NCI-H1694 treated with DMSO at 0.1 percent for 48 hours (cell line): ENCODE measurements at places on chromosomes 7 and 10.
A peak's percentile ranks its signal among the peaks of the same experiment; 100 is the strongest.

GRCh38 chr7:33904681-33905388, 504 bp upstream of the BMPER start:
- peak; percentile 51 for DNase-seq

- DNase-seq: no peak
Observed at GRCh38 chr7:136957391-136957790, 88.9 kb downstream of the CHRM2 start.

GRCh38 chr7:158803367-158803969, 25.8 kb downstream of the ESYT2 start:
- DNase-seq: no peak

DNA sequence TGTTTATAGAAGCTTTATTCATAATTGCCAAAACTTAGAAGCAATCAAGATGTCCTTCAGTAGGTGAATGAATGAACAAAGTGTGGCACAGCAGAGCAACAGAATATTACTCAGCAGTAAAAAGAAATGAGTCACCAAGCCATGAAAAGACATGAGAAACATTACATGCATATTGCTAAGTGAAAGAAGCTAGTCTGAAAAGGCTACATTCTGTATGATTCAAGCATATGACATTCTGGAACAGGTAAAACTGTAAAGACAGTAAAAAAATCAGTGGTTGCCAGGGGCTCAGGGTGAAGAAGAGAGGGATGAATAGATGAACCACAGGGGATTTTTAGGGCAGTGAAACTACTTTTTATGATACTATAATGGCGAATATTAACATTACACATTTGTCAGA, 80.9 kb upstream of the APBB1IP start:
- no peak for DNase-seq

DNA sequence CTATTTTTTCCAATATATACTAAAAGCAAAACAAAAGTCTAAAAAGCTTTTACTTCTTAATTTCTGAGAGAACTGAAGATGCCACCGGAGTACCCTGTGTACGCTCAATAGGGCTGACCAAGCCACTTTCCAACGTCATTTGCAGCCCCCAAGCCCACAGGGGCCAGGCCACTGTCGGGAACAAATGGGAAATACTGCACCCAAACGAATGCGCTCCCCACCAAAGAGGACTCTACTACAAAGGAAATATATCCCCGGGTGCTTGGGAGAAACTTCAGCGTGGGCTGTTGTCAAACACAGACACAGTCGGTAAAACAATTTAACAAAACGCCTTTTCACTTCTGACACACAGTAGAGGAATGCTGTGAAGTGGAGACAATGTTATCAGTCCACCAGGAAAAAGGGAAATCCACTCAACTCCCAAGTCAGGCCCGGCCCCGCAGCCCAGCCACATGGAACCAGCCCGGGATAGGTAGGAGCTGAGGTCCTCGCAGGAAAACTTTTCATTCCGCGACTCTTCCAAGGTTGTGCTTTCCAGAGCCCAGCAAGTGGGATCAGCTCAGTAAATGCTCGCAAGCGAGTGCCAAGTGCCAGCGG, 1.4 kb downstream of the PARD3 start:
- DNase-seq: no peak

DNA sequence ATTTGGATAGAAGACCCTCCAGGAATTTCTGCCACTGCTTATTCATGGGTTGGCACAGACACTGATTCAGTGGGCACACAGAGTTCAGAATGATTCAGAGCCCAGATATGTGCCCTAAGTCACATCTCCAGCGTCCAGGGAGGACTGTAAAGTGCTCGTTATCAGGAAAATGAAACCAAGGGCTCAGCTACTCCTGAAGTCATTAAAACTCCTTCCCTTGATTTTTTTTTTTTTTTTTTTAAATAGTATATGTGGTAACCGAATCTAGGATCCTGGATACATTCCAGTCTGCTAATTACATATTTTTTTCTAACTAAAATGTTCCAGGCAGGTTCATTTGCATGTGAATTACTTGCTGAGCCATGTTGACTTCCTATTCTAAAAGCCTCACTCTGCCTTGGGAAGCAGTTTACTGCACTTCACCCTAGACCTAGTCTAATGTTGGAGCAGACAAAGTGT, 34.7 kb downstream of the MET start:
- no peak for DNase-seq
